ENCODE measurements at places on chromosomes 1 and 21.

DNA sequence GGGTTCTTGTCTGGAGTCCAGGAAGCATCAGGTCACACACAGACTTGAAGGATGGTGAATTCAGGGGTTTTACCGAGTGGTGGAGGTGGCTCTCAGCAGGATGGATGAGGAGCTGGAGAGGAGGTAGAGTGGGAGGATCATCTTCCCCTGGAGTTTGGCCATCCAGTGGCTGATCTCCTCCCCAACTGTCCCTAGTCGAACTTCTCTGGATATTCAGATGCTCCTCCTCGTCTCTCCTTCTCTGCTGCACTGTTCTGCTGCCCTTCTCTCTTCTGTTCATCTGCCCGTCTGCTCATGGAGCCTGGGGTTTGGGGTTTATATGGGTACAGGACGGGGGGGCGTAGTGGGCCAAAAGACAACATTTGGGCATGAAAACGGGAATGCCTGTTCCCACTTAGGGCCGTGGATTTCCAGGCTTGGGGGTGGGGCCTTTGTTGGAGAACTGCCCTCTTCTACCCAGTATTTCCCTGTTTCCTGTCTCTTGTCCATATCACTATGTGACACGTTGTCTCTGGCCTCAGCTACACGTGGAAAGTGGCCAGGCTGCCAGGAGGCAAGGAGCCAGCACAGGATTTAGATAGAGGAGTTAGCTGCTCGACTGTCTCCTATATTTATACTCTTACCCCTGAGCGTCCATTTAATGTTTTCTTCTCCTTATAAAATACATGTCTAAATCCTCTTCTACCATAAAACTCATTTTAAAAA is 76.7 kb downstream of the SIPA1L2 start:
- no peak for DNase-seq

DNA sequence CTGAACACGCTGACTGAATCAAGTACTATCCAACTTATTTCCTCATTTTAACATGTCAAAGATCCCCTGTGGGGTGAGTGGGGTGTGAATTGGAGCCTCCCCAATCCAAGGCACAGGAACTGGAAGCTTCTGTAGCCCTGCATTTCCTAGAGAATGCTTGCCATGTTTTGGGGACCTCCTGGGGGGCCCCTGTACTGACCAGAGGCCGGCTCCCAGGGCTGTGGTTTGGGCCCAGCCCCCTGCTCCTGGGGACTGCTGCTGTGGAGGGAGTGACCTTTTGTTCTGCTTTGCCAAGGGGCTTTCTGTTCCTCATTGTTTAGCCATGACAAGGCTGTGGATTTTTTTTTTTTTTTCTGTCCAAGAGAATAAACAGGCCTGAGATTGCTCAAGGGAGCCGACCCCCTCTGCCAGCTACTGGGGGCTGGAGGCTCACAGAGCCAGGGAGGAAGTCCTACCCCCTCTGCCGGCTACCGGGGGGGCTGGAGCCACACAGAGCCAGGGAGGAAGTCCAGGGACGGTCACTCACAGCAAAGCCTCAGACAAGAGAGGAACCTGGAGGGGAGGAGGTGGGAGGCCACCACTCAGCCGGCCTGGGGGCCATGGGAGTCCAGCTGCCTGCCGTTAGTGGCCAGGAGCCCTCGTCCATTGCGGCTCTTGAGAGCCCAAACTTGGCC is 17.4 kb downstream of the TNFRSF1B start:
- DNase-seq = no peak

DNA sequence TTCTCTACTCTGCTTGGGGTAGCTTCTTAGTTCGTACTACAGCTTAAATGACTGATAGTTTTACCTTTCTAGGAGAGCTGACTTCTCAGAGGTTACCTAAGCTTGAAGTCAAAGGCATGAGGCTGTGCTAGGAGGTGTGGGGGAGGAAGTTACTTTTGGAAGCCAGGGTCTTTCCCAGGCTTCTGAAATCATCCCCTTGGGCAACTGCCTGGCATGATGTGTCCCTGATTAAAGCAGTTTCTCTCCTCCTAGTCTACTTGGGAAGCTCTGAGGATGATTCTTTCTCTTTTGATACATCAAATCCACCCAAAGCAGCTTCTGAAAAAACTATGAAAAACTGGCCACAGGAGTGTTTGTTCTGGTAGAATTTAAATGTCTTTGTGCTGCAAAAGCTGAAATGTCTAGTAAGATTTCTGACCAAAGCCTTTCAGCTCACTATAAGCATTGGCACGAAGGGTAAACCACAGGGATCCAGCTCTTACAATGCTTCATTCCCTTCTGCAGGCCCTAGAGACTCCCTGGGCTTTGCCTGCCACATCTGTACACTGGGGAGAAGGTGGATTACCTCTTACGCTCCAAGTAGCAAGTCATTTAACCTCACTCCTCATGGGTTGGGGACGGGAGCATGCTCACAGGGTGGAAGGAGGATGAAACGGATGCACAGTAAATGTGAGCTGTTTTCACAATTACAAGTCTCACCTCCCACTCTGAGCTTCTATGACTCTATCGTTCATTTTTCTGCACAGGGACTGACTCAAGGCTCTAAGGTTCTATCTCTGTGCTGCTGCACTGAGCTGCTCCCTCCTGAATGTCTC is 59.6 kb downstream of the RUNX1 start:
- DNase-seq = no peak

GRCh38 chr1:16978567-16979474 is 1.6 kb downstream of the MFAP2 start:
- DNase-seq = no peak

GRCh38 chr1:158685085-158685484 is 1.4 kb downstream of the SPTA1 start:
- DNase-seq = no peak

GRCh38 chr1:243483952-243484351 is 228.1 kb downstream of the SDCCAG8 start:
- no peak for DNase-seq
